ENCODE measurements at places on chromosomes 12 and 14. TPM values are rescaled to one million over a fixed set of nuclear protein-coding genes. Genes with fewer than 3 reads are reported as not detected.

- no peak for DNase-seq
Observed at GRCh38 chr14:93081876-93082570, 33.7 kb downstream of the ITPK1 start.

- no peak for DNase-seq
Observed at GRCh38 chr14:66272221-66272620, 213.9 kb upstream of the CCDC196 start.

DNA sequence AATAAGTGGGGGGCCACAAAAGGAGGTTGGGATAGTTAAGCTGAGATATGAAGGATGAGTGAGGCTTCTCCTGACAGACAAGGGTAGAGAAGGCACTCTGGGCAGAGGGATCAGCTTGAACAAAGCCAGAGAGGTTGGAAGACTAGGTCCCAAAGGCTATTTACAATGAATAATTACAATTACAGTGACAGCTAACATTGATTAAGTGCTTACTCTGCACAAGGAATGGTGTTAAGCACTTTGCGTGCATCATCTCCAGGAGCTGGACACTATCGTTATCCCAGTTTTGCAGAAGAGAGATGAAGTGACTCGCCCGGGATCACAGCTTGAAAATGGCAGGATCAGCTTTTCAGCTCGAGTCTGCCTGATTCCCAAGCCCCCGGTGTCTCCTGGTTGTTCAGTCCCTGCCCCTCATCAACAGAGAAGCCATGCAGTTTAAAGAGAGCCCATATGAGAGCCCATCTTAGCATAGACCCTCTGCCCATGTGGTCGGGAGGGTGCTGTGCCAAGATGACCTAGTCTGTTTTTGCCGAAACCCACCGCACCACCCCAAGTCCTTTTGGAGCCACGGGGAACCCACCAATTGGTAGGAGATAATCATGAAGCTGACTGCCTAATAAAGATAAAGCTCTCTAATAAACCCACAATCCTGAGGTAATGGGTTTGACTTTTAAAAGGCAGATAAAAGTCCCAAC, 89.9 kb upstream of the HSPB8 start:
- DNase-seq, result no peak

DNA sequence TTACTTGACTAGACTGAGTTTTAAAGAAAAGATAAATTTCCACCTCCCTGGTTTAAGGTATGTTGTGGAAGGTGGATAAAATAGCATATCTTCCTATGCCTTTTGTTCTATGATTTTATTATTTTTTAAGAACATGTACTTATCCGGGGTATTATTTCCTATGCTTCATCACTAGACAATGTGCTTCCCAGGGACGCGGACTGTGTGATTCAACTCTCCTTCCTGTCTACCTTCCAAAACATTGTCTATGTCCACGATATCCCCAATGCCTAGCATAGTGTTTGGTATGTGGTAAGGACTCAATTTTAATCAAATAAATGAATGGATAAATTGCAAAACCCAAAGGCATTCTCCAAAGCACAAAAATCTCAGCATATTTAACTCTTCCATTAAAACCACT, 8.3 kb upstream of the CCND2 start:
- DNase-seq, result no peak

SIX6 gene
- not detected for total RNA-seq

VSX2 gene
- total RNA-seq, result not detected

EXOC3L4 gene
- not detected for total RNA-seq

DNA sequence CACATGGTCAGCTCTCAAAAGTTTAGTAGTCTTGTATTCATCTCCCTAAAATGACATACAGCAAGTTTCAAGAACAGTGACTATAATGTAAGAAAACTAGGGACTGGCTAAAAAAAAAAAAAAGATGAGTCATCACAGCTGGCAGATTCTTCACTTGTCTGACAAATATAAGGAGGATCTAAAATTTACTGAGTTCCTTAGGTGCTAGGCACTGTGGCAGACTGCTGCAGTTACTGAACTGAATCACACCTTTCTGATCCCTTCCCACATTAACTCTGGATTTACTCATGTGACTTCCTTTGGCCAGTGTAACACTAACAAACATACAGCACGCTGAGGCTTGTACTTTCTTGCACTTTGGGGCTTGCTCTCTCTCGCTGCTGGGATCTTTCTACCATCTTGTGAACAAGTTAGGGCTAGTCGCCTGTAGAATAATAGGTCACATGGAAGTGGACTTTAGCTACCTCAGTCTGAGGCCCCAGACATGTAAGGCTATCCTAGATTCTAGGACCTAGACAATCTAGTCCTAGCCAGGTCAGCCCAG, 32.1 kb downstream of the BAZ1A start:
- DNase-seq, result peak; percentile 48

DNA sequence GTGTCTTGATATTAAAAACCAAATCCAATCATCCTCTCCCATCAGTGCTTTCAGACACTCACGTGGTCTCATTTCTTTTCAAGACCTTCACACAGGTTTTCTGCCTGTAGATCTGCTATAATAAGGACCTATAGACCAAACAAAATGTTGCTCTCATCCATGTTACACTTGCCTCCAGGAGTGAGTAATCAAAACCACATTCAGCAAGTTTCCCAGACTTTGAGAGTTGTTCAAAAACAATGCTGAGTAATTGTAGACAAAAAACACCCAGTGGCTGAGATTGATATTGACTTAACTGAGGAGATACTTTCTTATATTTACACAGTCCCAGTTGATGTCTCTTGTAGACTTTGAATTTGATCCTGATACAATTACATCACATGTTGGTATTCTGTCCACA, 383.1 kb downstream of the TMEM132D start:
- DNase-seq, result peak; percentile 17

Measured in H4 (cell line).